ENCODE measurements at places on chromosomes 4 and X. TPM values are rescaled to one million over a fixed set of nuclear protein-coding genes. Genes with fewer than 3 reads are reported as not detected.

DNA sequence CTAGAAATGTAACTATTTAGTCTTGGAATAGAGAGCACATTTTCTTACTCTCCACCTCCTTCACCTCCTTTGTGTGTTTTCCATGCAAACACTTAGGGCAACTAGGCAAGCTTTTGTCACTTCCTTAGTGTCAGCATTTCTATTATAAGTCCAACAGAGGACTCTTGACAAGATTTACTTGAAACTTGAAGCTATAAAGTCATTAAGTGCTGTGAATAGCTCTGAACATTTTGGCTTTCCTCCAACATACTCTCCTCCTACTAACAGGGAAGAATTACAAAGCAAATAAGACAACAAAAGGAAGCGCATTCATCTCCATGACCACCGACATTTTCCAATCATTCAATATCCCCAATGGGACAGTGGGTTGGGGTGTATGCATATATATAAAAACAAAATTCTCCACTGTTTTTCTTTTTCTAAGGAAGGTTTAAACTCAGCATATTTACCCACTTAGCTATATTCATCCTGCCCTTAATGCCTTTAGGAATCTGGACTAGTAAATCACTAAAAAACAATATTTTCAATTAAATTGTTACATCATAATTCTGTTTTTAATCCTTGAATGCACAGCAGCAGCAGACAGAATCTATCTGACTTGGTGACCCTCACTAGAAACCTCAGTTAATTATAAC is 264.6 kb downstream of the SNCA start:
- DNase-seq = no peak

- DNase-seq = no peak
Observed at GRCh38 chr4:165631912-165632311, 241.1 kb upstream of the TLL1 start.

GRCh38 chr4:17166954-17167353 is 268.5 kb upstream of the LDB2 start:
- DNase-seq = no peak

DNA sequence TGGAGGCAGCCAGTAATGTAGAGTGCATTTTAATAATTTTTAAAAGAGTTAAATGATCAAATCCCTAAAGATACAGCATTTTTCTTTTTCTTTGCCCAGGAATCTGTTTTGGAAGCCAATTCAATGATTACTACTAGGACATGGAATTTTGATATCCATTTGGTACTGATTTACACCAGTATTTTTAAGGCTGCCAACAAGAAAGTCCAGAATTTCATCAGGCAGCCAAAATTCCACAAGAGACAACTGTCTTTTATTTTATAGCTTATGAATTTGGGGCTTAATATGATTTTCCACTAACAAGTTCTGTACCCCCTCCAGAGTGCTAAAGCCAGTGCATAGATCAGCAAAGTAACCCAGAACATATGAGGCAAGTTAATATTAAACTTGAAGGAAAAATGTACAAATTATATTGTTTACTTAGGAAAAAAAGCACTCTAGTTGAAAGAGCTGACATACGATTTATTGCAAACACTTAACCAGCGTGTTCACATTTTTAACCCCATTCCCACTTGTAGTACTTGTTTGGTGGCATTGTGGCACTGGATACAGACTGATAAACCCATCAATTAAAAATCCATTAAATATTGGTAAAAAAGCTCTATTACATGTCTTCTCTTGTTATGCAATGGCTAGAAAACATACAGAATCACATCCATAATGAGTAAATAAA is 259.7 kb downstream of the DCHS2 start:
- DNase-seq = no peak

DNA sequence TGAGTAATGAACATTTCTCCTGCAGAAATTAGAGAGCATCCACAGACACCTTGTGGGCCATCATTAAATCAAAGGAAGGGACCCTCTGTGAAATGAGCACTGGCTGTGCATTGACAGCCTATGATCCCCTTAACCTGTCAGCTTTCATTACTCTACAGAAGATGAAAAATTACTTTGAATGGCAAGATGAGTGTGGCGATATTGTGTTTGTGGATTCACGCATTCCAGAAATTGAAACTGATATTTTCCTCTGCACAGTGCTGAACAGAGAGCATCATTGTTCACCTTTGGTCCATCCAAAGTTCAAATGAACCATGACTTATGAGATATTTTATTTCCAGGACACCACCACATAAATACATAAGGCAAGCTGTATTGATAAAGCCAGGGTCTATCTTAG is 374.8 kb upstream of the ANXA10 start:
- DNase-seq = no peak

- peak; percentile 92 for DNase-seq
Observed at GRCh38 chr4:76585897-76586360, 150.9 kb downstream of the SHROOM3 start.

GRCh38 chr4:139913398-139913990 is 240.5 kb downstream of the MAML3 start:
- no peak for DNase-seq

- peak; percentile 35 for DNase-seq
Observed at GRCh38 chr4:5976431-5976830, 41.8 kb downstream of the C4orf50 start.

RFC1 gene
- 39.3 TPM for total RNA-seq

- DNase-seq = no peak
Observed at GRCh38 chrX:134821901-134822300, 163.6 kb upstream of the PLAC1 start.

- DNase-seq = no peak
Observed at GRCh38 chr4:966266-967112, 6.9 kb downstream of the DGKQ start.

DNA sequence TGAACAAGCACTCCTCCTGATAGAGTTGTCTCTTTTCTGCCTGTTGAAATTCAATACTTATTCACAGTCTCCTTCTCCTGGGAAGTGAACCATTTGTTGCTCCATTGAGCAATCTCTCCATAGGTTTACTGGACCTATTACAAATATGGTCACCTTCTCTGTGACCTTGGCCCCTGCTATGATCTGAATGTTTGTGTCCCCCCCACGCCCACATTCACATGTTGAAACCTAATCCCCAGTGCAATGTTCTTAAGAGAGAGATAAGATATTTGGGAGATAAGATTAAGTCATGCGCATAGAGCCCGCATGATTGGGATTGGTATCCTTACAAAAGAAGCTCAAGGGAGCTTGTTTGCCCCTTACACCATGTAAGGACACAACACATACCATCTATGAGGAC is 54.1 kb upstream of the GABRE start:
- DNase-seq = no peak

- DNase-seq = no peak
Observed at GRCh38 chrX:77922787-77923186, 12.3 kb downstream of the ATP7A start.

GRCh38 chr4:88826771-88827170 is 129.1 kb upstream of the NAP1L5 start:
- DNase-seq = no peak

GRCh38 chrX:71556036-71556435 is 22.2 kb upstream of the GCNA start:
- no peak for DNase-seq

DNA sequence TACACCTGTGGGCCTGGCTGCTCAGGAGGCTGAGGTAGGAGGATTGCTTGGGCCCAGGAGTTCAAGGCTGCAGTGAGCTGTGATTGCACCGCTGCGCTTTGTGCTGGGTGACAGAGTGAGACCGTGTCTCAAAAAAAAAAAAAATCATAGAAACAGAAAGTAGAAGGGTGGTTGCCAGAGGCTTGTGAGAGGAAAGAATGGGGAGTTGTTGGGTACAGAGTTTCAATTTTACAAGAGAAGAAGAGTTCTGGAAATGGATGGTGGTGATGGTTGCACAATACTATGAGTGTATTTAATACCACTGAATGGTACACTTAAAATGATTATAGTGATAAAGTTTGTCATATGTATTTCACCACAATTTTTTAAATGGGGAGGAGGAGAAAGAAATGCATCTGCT is 10.2 kb upstream of the GLOD5 start:
- DNase-seq = no peak

DNA sequence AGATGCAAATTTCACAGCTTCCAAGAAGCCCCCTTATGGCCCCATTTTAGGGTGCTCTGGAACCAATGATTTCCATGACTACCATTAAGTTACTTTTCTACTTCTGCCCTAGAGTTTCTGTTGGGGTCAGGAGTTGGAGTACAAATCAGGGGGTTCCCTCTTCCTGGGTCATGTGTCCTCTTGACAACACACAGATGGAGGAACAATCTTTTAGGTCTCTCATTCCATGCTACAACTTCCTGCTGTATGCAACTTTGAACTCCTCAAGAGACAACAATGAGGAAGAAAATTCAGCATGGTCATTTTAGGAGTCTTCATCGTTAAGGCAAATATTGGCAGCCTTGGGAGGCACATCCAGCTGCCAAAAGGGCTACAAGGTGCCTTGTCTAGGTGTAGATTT is 79.7 kb downstream of the SEL1L3 start:
- DNase-seq = no peak

SHOX gene
- total RNA-seq = 0.80 TPM

DNA sequence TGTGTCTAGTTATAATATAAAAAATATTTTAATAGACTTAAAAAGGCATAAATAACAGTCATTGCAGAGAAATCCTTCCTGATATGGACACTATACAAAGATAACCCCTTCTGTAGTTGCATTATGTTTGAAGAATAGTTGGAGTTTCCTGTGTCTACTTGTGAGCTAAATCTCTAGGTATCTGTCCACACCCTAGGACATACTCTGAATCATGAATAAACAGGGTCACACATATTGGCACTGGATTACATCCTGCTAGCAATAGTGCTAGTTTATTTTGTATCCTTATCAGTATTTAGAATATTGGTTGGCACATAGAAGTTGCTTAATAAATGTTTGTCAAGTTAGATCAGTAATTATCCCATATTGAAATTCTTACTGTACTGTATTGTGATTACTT is 173.9 kb downstream of the GRXCR1 start:
- no peak for DNase-seq

GRCh38 chr4:39526765-39527295 is 409 bp downstream of the UGDH start:
- DNase-seq = no peak
